ENCODE measurements at places on chromosomes 13 and 19.

DNA sequence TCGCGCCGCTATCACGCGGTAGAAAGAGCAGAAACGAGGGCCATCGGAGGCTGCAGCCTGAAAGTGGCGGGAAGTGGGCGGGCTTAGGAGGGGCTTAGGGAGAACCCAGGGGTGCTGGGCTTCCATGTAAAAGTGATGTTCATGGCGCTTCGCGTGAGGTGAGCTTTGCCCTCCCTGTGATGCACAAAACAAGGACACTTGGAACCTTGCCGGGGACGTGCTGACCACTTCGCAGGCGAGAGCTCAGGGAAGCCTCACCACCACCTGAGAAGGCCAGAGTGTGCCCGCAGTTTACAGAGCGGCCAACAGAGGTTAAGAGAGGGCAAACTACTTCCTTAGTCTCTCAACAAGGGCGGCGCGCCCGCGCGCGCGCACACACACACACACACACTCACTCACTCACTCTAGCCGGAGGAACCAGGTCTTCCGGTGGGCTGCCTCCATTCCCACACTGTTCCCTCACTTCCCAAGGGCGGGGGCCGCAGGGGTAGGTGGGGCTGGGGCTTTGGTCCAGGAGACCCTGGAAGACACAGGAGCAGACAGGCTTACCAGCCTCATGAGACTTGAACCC lies 651 bp downstream of the GAPDHS start:
- DNase-seq, result peak; percentile 45

GRCh38 chr19:39230096-39230764 lies 14.6 kb downstream of the IFNL3 start:
- DNase-seq, result no peak

DNA sequence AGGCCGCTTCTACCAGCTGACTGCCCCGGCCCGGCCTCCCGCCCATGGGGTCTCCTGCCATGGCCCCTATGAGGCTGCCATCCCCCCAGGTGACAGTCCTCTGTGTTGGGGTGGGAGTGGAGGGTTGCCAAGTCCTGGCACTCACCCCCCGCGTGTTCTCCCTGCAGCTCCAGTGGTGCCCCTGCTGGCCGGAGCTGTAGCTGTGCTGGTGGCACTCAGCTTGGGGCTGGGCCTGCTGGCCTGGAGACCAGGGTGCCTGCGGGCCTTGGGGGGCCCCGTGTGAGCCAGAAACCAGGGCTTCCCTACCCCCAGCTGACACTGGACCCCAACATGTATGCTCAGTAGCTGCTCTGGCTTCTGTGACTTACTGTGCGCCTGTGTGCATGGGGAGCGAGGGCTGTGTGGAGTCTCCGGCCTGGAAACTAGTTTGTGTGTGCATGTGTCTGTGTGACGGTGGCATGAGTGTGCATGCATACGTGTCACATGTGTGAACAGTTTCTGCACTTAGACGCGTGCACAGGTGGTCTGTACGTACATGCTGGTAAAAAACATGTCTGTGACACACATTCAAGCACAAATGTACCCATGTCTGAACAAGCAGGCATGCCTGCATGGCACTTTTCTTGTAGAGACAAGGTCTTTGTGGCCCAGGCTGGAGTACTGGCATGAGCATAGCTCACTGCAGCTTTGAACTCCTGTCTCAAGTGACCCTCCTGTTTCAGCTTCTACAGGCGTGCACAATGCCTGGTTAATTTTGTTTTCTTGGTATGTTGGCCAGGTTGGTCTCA lies 4.9 kb downstream of the ACP4 start:
- DNase-seq, result no peak

- DNase-seq, result peak; percentile 90
These were observed 1.2 kb downstream of the LRCH1 start for GRCh38 chr13:46553886-46554858.

DNA sequence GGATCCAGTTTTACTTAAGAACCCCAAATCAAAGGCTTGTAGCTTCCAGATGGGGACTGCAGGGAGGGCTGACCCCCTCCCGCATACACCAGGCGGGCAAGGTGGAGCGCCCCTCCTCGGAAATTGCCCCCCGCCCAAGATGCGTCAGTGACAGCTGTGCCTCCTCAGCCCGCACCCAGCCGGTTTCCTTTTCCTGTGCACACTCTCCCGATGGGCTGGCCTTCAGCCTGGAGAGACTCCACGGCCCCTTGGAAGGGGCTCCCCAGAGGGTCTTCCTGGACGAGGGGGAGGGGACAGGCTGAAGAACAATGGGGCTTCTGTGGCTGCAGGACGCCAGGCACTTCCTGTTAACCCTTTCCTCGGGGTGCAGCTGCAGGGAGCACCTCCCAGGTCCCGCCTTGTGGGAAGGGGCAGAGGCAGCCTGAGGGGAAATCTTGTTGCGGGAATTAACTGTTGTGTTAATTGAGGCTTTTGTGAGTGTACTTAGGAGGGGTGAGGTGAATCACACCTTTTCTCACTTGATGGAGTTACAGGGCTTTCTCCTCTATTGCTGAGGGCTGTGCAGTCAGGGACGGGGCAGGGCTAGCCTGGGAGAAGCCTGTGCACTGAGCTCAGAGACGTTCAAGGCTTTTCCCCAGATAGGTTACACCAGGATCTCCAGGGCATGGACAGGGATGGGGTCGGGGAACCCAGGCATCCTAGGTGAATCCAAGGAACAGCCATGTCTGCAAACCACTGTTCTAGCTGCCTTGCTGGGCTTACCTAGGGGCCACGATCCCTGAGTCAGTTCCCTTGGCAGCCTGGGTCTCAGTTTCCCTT lies 14.3 kb downstream of the IER2 start:
- peak; percentile 90 for DNase-seq

DNA sequence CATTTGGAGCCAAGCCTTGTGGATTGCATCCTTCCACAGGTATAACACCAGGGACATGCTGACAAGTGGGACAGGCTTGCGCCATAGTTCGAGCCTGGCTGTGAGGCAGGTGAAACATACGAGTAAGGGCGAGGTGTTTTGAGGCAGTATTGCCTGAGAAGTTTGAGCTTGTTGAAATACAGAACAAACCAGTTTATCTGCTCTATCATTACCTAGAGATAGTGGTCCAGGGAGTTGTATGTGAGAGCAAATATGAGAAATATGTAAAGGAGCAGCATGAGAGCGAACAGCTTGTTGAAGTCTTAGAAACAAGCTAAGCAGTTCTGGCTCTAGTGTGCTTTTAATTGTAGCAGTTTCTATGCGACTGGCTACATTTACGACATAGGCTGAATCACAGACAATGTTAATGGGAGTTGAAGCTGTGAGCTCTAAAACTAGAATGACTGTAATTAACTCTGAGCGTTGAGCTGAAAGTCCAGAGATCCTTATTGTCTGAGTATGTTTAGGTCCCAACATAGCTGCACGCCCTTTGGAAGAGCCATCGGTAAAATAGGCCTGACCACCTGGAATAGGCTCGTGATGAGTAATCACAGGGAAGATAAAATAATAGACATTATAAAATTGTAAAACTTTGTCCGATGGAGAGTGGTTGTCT lies 8.2 kb downstream of the ZNF439 start:
- DNase-seq, result no peak

GRCh38 chr13:99758460-99759162 lies 213.0 kb downstream of the ZIC5 start:
- no peak for DNase-seq

DNA sequence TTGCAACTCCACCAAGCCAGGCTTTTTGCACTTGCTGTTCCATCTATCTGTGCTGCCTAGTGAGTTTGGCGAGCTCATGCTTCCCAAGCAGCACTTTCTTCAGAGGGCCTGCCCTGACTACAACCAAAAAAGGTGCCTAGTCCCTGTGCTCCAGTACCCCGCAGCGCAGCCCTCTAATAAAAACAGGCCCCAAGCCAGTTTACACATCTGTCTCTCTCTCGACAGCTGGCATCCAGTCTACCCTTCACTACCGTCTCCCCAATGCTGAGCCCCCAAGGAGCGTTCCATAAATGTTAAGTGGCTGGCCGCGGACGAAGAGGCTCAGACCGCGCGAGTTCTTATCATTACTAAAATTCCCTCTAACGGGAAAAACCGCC lies 512 bp downstream of the MED4 start:
- DNase-seq, result peak; percentile 27

DNA sequence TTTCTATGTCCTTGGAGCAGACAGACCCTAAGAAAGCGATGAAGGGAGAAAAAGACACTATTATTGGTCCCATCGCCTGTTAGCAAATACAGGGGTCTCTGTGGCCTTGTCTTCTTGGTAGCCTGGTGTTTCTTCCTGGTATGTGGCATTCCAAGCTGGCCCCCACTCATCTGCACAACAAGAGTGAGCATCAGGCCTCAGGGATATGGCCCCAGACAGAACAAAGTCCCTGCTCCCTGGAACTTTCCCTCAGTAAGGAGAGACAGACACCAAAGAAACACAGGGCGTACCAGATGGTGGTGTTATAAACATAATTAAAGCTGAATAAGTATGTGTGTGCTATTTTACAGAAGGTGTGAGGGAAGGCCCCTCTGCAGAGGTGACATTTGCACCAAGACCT lies 48.2 kb upstream of the KPNA3 start:
- no peak for DNase-seq

DNA sequence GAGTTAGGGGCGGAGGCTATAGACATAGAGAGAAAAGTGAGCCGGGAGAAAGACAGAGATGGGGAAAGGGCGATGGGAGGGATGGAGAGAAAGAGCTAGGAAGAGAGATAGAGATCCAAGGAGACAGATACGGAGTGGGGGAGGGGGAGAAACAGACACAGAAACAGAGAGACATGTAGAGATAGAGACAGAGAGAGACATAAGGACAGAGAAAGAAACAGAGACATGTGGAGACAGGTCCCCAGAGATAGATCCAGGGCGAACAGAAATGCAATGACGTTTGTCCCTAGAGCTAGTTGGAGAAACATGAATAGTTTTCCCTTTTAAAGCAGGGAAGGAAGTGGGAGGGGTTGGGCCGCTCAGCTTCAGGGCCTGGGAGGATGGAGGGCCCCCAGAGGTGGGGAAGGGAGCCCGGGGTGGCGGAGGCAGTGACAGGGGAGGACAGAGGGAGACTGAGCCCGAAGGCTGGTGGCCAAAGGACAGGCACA lies 4.6 kb downstream of the PPP1R14A start:
- peak; percentile 88 for DNase-seq

DNA sequence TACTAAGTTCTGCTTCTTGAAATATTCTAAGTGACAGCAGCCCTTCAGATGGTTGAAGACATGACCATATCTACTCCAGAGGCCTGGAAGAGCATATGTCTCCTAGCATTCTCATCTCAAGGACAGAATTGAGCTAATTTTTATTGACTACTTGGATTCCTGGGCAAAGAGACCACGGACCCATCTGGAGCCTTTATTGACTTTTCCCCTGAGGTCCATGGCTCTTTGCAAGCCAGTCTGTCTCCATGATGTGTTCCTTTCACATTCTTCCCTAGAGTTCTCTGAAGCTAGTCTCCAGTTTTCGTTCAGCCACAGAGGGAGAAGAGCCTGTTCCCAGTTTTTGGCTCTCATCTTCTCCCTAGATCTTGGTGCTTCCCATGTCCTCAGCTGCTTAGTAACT lies 202.7 kb downstream of the PCCA start:
- DNase-seq, result no peak

DNA sequence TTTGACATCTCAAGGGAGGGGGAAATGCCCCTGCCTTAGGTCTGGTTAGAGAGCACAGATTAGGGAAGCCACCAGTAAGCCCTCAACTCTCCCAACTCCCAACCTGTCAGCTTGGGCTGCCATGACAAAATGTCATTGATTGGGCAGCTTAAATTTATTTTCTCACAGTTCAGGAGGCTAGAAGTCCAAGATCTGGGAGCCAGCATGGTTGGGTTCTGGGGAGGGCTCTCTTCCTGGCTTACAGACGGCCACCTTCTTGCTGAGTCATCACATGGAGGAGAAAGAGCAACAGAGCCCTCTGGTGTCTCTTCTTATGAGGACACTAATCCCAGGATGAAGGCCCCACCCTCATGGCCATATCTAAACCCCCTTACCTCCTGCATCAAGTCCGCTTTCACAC lies 24.2 kb downstream of the C19orf12 start:
- DNase-seq, result no peak

DNA sequence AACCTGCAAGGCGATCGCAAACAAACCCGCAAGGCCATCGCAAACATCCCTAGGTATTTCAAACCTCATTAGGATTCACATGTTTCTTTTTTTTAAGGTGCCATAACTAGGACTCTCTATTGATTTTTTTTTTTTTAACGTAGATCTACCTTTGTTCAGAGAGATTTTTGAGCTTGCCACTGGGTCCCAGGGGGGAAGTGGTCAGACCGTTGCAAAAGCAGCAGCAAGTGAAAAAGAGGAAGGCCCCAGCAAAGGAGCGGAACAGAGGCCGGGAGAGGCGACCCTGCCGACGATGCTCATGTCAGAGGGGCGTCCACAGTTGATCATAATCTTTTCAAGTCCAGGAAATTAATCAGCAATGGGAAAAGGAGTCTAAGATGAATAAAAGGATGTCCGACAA lies 32.7 kb upstream of the FLT1 start:
- DNase-seq, result peak; percentile 35

Measured in muscle of leg (tissue), 16 donors.